ENCODE measurements at places on chromosomes 1 and 21.

- DNase-seq: no peak
Measured at GRCh38 chr1:37238364-37239224, 204.3 kb upstream of the GRIK3 start.

- no peak for DNase-seq
Measured at GRCh38 chr21:25243808-25244207, 363.5 kb downstream of the MRPL39 start.

DNA sequence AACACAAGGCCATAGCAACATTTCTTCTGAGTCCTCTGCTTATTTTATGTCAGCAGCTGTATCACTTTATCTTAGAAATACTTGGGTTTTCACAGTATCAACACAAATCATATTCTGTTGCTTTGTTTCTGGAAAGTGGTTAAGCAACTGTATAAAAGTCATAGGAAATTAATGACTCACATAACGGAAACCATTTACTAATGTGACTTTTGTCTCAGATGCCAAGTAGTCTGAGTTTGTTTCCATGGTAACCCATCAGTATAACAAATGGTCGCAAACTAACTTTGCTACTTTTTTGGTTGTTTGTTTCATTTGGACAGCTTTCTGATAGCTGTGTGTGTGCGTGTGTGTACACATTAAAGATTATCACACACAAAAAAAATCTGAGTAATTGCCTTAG lies 31.1 kb downstream of the EEIG2 start:
- DNase-seq: no peak

GRCh38 chr21:14678973-14679574 lies 133.0 kb upstream of the SAMSN1 start:
- DNase-seq: no peak

DNA sequence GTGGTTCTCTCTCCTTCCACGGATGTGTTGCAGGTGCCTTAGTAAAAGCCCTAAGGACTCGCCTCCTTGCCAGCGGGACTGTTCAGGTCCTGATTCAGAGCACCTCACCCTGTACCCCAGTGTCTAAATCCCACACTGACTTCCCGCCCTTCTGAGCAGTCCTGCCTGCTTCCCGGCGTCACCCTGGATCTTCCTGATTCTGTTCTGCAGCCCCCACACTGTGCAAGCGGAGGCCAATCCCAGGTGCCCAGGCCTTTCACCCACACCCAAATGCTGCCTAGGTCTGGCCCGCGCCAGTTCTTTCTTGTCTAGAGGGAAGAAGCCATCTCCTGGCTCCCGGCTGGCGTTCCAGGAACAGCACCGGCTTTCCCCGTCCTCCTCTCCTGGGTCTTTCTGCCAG lies 95.9 kb upstream of the GALNT2 start:
- no peak for DNase-seq

DNA sequence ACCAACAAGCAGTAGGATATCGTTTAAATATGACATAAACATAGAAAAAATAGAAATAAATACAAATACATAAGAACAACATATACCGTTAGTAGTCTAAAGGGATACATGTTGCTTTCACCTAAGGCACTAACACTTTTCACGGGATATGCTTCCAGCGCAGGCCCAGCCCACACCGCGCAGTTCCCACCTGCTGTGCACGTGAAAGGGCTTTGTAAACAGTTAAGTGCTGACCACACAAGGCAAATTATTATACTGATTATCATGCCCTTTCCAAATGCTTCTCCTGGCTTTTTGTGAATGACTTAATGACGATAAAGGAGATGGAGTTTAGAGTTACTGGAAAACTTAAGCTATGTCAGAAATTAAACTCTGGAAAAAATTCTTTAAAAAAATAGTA lies 11.3 kb upstream of the IL22RA1 start:
- DNase-seq: no peak

DNA sequence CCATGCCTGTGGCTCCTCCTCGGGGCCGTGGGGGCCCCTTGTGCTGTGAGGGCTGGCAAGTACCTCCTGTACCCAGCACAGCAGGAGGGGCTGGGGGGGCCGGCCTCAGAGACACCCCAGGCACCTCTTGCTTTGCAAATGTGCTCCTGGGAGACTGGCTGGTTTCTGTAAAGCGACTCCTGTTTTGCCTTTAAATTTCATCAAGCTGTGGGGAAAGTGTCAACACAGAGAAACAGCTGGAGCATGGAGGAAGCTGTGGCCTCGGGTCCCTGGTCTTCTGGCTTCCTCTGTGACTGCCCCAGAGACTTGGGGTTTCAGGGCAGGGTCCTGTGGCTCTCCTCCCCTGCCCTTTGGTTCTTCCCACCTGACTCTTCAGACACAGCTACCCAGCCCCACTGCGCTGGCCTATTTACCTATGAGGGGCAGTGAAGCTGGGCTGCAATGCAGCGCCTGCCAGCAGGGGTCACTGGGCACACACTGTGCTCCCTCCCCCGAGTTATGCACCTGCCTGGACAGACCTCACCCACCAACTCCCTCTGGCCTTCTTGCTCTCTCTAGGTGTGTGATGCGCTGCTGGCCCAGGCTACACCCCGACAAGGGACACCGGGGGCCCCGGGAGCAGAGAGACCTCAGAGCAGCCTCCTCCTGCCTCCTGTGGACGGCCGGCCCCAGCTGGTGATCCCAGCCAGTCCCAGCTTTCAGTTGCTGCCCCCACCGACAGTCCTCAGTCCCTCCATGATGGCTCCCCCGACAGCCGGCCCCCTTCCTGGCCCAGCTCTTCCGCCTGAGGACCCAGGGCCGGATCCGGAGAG lies 17.6 kb upstream of the PEX10 start:
- DNase-seq: no peak

GRCh38 chr1:31752952-31753475 lies 11.1 kb downstream of the ADGRB2 start:
- no peak for DNase-seq

DNA sequence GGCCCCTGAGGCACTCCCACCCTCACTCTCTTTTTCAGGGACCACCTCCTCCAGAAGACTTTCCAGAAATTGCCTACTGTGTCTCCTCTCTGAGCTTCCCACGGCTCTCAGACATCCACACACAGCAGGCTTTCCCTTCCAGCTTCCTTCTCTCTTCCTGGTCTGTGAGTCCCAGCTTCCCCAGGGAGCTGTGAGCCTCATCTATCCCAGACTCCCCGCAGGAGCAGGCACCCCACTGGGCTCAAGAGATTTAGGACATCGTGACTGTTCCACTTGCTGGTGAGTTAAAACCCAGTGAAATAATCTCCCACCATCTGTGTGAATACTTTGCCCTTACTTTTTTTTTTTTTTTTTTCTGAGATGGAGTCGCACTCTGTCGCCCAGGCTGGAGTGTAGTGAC lies 22.0 kb upstream of the PRELP start:
- no peak for DNase-seq

DNA sequence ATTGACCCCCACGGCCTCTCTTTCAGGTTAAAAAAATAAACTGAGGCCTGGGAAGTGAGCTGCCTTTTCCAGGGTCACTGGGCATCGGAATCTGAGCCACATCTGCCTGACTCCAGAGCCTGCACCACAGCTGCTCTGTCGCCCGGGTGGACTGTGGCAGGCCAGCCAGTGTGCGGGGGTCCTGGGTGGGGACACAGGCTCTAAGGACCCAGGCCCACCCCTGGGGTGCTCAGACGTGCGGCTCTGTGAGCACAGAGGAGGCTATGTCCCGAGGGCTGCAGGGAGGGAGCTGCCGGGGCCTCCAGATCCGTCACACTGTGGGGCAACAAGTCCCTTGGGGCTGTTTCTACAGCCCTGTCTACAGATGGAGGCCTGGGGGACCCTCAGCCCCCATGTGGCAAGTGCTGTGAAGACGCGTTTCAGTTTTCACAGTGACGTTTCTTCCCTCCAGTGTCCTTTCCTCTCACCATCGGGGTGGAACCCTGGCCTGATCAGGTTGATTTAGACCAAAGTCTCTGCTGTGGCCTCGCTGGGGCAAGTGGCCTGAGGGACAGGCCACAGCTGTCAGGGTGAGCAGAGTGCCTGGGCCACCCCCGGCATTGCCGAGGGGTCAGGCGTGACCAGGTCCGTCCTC lies 39.2 kb upstream of the ACTRT2 start:
- no peak for DNase-seq

- no peak for DNase-seq
Measured at GRCh38 chr1:33317946-33318345, 3.0 kb downstream of the A3GALT2 start.

GRCh38 chr1:228695015-228695955 lies 40.0 kb upstream of the RHOU start:
- no peak for DNase-seq

GRCh38 chr1:195663549-195664280 lies 944.5 kb downstream of the KCNT2 start:
- no peak for DNase-seq

DNA sequence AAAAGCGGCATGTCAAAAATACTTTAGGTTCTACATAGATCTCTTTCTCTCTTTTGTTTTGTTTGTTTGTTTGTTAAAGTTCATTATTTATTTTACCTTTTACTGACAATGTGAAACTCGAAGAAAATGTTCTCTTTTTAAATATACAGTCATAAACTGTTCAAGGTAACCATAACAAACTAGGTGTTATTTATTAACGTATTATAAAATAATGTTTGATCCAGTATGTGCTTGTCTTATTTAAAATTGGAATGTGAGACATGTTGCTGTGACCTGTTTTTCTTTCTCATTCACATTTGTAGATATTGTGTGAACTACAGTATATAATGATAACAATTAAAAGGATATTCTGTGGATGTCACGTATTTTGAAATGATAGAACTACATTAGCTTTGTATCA lies 5.9 kb upstream of the LEPR start:
- no peak for DNase-seq

DNA sequence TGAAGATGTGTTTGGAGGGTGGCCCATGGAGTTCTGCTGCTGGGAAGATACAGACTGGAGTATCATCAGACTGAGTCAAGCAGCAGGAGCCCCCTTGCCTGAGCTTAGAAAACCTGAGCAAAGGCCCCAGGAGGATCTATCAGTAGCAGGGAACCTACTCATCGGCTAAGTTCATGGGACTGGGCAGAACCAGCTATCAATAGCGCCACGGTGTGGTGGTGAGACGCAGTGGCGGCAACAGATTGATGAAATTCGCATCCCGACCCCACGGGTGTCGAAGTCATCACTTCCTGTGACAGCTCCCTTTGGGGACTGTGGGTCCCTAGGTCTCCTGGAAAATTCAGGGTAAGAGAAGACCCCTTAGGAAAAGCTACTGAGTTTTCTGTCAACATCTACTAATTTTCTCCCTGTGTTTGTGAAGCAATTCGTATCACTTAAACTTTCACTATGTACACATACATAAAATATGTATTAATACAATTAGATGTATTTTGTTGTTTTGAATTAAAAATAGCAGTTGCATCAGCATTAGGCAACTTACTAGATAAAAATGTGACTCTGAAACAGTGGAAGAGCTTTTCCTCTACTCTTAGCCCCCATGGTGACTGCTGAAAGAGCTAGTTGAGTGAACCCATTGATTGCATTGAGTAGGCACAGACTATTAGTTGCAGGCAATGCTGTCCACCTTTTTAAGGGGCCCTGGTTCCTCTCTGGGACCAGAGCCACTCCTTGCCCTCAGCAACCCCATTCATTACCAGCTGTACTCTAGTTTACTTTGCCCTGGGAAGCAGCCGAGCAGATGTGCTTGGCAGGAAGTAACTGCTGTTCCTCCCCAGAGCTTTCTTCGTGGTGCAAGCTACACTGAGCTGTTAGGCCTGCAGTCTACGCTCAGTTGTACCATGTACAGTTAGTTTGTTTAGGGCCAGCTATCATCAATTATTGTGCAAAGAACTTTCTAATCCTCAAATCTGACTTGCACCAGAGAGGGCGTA lies 7.3 kb upstream of the CACNA1S start:
- no peak for DNase-seq

DNA sequence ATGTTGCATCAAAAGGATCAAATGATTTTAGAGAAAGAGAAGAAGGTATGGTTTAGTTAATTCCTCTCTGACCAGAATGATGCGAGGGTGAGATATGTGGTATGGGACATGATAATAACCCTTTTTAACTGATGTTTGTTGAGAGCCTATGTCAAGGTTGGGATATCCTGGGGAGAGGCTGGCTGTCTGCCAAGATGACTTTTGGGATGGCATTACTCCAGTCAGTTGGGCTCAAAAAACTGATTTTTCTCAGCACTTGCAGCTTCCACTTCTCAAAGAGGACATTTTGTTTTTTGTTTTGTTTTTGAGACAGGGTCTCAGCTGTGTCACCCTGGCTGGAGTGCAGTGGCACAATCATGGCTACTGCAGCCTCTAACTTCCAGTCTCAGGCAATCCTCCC lies 17.7 kb upstream of the STX12 start:
- peak; percentile 42 for DNase-seq

DNA sequence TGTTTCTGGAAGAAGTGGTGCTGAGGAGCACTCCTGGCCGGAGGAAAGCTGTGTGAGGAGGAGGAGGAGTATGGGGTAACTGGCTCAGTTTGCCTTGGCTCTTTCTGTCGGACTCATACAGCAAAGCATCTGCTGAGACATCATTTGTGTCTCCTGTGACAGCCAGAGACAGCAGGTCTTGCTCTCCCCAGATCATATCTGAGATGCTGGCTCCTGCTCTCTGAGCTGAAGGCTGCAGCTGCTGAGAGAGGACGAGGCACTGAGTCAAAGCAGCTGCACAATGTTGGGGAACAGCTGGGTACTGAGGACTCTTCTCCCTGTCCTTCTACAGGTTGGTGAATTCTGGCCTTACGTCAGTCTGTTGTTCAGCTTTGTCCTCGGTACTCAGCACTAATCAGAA lies 14.3 kb downstream of the OR2B11 start:
- no peak for DNase-seq

GRCh38 chr1:36156329-36157114 lies 562 bp downstream of the MAP7D1 start:
- peak; percentile 54 for DNase-seq

DNA sequence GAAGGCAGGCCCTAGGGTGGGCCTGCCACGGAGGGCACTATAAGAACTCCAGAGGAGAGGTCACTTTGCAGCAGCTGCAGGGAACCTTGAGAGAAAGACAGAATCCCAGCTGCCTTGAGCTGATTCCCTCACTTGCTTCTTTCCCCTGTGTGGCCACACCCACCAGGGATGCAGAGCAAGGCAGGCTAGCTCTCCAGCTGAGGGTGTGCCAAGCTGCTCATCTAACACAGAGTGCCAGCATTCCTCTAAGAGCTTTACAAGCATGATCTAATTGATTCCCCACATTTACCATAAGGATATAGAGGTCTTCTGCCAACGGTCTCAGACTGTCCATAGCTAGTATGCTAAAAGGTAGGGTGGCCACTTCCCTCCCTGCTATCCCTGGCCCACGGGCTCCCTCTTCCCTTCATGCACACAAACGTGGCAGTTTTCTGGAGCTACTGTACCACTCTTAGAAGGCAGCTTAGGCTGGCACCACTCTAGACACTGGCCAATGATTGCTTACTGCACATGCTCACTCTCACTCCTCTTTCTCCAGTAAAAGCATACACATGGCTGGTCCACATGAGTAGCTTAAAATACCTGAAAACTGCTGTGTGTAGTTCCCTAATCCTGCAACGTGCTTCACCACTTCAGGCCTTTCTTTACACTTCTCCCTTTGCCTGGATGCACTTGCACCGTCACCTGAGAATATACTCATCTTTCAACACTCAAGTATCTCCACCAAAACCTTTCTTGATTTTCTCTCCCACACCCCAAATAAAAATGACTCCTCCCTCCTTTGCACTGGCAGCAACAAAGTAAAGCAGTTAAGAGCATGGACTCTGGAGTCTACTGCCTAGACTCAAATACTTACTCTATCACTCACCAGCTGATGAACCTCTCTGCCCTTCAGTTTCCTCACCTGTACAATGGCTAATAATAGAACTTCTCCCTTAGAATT lies 57.7 kb downstream of the DMAP1 start:
- no peak for DNase-seq

GRCh38 chr1:115647919-115648650 lies 6.3 kb downstream of the VANGL1 start:
- DNase-seq: no peak
